ENCODE measurements at places on chromosomes 4 and X.
A peak's percentile ranks its signal among the peaks of the same experiment; 100 is the strongest.

DNA sequence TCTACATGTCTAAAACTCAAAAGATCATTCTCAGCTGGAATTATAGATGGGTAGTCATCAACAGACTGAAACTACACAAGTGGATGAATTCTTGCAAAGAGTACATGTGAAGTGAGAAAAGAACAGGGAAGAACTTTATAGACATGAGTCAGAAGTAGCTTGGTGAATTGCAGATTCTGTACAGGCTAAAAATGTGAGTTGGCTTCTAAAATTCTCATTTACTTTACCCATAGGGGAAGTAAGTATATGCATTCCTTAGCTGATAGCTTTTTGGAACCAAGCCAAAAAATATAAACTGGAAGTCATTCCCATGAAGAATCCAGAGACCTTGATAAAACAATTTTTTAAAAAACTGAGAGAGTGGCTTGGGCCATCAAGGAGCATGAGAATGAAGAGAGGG is 584.2 kb upstream of the FTHL17 start:
- no peak for DNase-seq

GRCh38 chr4:185740471-185740873 is 71.5 kb downstream of the SORBS2 start:
- DNase-seq = no peak

DNA sequence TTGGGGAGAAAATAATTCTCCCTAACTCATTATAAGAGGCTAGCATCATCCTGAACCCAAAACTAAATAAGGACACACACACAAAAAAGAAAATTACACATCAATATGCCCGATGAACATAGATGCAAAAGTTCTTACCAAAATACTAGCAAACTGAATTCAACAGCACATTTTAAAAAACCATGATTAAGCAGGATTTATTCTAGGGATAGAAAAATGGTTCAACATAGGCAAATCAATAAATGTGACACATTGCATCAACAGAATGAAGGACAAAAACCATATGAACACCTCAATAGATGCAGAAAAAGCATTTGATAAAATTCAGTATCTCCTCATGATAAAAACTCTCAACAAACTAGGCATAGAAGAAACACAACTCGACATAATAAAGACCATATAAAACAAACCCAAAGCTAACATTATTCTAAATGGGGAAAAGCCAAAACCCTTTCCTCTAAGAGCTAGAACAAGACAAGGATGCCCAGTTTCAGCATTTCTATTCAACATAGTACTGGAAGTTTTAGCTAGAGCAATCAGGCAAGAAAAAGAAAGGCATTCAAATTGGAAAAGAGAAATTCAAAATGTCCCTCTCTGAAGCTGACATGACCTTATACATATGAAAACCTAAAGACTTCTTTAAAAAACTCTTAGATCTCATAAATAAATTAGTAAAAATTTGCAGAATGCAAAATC is 200.9 kb downstream of the NKX6-1 start:
- no peak for DNase-seq

DNA sequence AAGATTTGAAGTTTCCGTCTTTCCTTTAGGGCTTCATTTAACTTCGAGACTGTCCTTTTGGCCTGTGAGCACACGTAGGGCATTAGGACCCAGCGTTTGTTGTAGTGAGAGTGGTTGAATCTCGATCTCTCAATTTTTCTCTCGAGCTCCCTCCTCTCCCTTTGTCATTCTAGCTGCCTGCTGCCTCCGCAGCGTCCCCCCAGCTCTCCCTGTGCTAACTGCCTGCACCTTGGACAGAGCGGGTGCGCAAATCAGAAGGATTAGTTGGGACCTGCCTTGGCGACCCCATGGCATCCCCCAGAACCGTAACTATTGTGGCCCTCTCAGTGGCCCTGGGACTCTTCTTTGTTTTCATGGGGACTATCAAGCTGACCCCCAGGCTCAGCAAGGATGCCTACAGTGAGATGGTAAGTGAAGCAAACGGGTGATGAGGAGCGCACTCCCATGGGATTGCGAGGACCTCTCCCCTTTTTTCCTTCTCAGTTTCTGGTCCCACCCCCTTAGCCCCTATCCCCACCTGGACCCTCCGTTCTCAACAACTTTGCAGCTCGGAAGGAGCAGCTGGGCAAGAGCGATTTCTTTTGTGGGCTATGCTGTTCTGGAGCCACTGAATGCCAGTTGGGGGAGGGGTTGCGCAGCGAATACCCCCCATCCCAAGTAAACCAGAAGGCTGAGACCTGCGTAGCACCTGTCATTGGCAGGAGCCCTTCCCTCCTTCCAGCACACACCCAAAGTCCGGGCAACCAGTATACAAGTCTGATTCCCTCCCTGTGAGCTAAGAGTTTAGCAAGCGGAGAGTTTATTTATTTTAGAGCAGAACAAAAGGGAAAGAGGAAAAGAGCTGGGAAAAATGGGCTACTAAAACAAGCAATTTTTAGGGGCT is at the start of gene TMEM35A:
Gene TMEM35A (plus strand): TSS at position 164 of the 883 bp plus-strand sequence. CDS start 124 bp downstream, at position 288.
- DNase-seq = no peak

GRCh38 chr4:4694296-4694772 is 152.5 kb upstream of the STX18 start:
- peak; percentile 92 for DNase-seq

GRCh38 chr4:20252656-20253282 is 1.1 kb downstream of the SLIT2 start:
- DNase-seq = no peak

DNA sequence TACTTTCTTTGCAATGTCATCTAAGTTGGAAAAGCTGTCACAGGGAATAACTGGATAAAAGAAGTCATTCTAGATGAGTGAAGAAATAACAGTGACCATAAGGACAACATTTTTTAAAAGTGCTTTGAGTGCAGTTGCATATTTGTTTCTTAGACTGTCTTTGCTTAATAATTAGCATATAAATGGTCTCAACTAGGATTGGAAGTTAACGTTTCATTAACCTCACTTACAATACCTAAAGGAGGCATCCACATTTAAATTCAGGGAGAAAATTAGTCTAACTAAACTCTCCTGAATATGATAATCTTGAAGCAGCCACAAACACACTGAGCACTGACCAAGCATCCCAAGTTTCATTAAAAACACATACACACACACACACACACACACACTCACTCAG is 780.7 kb downstream of the PCDH18 start:
- no peak for DNase-seq

- peak; percentile 1 for DNase-seq
These were observed 2.7 kb upstream of the PHKA1 start for GRCh38 chrX:72716766-72717165.

DNA sequence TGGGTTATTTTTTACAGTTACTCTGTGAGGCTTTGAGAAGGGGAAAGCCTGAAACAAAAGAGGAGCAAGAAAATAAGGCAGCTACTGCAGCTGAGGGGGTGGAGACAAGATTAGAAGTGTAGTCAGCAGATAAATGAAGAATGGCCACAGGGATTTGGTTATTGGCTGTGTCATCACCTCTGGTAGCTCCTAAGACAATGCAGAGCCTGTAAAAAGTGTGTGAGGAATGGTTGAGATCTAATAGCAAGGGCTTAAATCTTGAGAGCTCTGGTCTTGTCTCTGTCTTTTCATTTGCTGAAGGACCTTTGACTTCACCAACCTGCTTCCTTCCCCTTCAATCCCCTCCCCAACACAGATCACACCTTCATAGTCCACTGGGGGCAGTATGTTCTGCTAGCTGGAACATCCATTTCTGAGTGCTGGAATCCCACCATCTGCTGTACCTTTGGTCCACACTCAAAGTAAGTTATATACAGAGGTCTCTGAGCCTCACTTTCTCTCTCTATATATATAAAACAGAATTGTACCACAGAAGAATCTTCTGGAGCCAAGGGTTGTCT is 213.7 kb upstream of the ZIC3 start:
- no peak for DNase-seq

DNA sequence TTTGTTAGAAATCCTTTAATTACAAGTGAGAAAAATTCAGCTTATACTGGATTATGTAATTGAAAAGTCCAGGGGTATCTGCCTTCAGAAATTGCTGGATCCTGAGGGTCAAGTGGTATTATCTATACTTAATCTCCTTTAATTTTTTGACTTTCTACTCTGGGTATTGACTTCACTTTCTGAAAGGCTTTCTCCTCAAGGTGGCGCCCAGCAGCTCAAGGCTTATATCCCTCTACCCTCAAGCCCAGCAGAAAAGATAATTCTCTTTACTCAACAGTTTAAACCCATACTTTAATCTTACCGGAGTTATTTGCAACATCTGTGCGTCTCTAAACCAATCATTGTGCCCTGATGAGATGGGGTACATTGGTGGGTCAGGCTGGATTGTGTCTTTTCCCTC is 129.5 kb downstream of the LARP7 start:
- no peak for DNase-seq

- no peak for DNase-seq
These were observed 246.5 kb upstream of the SFRP2 start for GRCh38 chr4:154035341-154035740.

GRCh38 chrX:31117266-31117665 is 45.4 kb upstream of the FTHL17 start:
- no peak for DNase-seq

- peak; percentile 40 for DNase-seq
These were observed 15.0 kb downstream of the RPS4X start for GRCh38 chrX:72262077-72262476.

GRCh38 chr4:38983787-38984598 is 48.2 kb downstream of the TMEM156 start:
- DNase-seq = peak; percentile 62

- no peak for DNase-seq
These were observed 438.9 kb downstream of the GRXCR1 start for GRCh38 chr4:43331226-43332051.

Measured in HepG2 (cell line).